ENCODE measurements at places on chromosomes 12 and 14.

- DNase-seq: no peak
Observed at GRCh38 chr14:81440041-81440440, 39.9 kb upstream of the STON2 start.

DNA sequence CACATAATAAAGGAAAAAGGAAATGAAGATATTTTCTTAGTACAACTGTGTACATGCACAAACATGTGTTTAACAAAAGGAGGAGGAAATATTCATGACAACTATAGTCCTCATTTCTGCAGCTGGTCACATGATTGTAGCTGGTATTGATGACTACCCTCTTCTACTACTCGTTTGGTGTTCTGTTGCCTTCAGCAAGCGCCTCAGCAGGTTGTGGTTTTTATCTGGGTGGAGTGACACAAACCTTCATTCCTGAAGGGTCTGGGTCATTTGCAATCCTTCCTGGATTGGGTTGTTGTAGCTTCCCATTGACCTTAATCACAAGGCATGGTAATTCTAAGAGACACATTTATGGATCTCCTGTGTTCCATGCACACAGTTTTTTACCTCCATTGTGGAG is 1009.9 kb upstream of the USP15 start:
- no peak for DNase-seq

DNA sequence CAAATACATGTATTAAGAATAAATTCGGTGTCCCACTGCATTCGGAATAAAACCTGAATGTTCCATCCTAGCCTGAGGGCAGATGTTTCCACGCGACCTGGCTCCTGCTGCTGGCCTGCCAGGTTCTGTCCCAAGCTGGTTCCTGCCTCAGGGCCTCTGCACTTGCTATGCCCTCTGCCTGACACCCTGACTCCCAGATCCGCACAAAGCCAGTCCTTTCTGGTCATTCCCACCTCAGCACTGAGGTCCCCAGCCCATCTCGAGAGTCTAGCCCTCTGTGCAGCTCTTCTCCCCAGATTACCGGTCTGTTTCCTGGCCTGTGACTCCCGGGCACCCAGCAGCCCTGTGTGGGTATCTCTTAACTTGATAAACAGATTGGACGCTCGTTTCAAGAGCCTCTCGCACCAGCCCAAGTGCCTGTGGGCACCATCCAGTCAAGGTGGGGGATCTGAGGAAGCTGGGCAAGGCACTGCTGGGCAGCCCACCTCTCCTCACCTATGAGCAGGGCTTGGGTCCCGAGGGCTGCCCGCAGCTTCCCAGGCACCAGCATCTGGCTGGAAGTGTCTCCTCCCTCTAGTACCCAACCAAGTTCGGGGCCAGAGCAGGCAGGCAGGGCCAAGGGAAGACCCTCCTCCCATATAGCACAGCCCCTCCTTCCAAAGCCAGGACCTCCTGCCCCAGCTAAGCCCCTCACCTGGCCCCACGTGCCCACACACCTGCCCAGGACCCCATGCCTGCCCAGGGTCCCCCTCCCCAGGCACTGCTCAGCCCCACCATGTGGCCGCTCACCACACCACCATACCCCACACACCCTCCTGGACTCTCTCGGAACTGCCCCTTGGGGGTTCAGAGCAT is 132.2 kb downstream of the NCOR2 start:
- no peak for DNase-seq

DNA sequence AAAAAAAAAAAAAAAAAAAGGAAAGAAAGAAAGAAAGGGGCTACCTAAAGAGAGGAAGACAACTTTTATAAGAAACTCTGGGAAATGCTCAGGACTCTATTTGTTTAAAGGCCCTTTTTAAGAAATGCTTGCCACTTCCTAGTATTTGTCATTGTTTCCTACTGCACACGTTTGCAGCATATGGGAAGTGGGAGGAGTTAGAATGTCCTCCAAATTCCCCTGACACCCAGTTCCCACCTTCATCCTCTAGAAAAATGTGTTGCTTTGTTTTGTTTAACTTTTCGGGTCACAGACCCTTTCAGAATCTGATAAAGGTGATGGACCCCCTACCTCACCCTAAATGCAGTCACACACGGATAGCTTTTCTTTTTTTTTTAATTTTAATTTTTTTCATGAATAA is 40.8 kb downstream of the NINJ2 start:
- no peak for DNase-seq

DNA sequence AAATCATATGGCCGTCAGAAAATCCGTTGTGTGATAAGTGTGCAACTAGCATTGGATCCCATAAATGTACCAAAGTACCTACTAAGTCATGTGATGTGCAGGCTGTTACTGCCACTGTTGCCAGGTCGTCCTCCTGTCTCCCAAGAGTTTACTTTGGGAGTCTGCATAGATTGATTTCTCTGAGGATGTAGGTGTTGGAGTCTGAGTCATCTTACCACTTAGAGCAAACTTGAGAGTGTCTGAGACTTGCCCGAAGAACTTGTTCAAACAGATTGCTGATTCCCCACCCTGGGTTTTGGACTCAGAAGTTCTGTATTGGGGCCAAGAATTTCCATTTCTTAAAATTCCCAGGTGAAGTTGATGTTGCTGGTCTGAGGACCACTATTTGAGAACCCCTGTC is 11.4 kb downstream of the TMX1 start:
- no peak for DNase-seq

DNA sequence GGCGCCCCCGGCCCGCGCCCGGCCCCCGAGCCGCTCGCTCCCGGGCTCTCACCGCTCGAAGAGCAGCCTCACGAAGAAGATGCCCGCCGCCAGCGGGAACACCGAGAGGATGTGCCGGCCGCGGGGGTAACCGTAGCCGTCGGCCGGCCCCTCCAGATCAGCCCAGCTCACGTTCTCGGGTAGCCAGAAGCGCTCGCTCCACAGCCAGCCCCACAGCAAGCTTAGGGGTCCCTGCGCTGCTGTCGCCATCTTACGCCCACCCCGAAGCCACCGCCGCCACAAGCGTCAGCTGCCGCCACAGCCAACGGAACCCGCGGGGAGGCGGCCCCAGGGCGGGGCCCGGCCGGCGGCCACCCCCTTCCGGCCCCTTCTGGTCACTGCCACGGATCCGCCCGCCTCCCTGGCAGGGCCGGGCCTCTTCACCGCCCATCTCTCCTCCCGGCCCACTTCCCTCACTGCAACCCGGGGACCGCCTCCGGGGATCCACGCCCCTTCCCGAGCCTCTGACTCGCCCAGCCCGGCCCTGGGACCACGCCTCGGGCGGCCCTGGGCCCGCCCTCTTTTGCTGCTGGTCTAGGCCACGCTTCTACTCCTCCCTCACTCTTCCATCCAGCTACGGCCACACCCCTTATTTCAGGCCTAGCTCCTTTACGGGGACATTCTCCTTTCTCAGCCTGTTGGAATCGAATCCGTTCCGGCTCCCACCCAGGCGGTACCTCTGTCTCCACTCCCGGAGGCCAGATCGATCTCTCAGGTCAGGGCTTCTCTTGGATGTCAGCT is at the start of gene CERS5:
CERS5 (minus strand) TSS at position 321 of the 780 bp plus-strand sequence; CDS start at position 249, 72 bp downstream.
- peak; percentile 98 for DNase-seq

DNA sequence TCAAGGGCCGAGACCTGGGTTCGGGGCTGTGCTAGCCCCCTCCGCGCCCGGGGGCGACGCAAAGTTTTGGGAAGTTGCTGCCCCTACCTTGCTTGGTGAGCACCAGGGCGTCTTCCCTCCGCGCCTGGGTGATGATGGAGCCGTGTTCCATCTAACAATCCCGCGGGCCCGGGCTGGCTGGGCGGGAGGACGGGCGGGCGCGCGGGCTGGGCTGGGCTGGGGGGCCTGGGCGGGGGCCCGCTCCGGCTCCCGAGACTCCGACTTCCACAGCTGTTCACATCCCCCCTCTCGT is 298 bp downstream of the CTDSP2 start:
- no peak for DNase-seq

DNA sequence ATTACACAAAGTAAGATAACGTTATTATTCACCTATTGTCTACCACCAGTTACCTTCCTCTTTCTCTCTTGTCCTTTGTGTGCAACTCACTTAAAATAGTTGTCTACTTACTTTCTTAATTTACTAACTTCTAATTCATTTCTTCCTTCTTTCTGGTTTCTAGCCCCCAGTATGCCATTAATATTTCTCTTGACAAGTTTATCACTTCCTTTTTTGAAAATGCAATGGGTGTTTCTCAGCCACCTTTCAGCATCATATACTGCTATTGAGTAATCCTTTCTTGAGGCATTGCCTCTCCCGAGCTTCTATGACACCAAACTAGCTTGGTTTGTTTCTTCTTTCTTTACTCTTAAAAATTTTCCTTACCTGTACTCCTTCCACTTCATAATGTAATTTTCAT is 633.6 kb downstream of the TMTC2 start:
- no peak for DNase-seq

- DNase-seq: no peak
Observed at GRCh38 chr14:72638021-72638420, 255.9 kb downstream of the DPF3 start.

DNA sequence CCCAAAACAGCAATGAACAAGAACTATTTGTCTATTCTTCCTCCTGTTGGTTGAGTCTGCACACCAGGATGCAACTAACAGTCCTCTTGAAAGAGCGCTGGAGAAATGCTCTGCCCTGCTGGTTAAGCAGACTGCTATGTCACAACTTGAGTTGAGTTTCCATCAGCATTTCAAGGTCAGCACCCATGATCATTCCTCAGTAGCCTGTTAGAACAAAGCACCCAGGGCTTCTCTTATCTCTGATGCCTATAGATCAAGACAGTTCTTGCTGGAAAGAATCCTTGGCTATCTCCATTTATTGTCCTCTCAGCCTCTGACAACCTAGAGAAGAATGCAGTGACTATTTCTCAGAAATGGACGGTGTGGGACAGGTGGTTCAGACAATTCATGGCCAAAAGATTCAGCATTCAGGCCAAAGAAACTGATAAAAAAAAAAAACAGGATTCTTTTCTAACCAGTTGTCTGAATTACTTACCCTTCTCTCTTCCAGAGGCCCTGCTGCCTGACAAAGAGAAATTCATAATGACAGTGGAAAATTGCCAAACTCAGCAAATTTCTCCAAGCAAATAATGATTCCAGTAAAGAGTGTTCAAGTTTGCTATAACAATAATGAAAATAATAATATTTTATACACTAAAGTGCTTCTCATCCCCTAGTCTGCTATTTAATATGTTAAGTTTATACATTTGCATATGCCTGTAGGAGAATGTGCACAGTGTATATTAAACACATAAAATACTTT is 306.7 kb downstream of the EMP1 start:
- DNase-seq: no peak

DNA sequence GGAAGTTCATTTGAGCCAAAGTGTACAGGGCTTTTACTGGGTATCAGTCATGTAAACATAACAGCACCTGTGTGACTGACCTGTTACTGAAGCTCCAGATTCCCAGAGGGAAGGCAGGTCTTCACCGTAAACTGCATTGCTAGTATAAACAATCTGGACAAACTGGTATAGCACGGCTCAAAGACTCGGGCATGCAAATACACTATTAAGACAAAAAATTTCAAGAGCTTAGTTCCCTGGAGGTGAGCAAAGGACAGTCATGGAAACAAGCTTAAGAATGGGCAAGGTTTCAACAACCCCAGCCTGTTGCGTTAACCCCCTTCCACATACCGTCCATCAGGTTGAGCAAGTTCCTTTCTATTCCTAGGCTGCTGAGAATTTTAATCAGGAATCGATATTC is 9.4 kb downstream of the PARP11 start:
- DNase-seq: no peak

DNA sequence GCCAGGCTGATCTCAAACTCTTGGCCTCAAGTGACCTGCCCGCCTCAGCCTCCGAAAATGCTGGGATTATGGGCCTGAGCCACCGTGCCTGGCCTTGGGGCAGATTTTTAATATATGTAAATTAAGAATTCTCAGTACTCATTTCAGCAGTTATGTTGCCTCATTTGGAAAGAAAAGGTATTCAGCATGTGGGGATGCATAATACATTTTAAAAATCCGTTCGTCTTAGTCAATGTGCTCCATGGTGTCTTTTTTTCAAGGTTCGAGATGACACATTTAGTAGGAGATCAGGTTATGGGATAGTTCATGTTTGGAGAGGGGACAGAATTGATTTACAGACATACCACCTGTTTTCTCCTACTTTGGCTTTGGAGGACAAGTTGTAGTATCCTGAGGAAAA is 10.2 kb downstream of the SYNE2 start:
- no peak for DNase-seq

DNA sequence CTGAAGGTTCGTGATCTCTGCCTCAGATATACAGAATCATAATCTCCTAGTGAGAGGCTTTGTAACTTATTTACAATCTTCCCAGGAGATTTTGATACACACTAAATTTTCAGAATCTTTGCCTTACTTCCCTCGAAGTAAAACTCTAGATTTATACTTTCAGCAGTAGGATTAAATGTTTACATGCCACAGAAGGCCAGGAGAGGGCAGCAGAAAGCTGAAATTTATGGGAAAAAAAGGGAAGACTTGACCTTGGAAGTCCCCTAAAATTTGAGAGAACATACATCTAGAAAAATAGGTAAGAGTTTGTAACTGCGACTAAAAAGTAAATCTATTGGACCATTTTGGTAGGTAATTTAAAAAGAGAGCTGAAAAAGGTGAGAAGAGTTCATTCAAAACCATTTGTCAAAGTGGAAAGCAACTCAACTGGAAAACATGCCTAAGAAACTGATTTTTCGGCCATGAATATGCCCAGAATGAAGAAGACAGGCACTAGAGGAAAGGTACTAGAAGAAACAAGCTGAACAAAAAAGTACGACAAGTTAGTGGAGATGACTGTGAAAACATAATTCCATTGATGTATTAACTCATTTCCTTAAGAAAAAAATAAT is 242.0 kb upstream of the MDGA2 start:
- DNase-seq: peak; percentile 27

DNA sequence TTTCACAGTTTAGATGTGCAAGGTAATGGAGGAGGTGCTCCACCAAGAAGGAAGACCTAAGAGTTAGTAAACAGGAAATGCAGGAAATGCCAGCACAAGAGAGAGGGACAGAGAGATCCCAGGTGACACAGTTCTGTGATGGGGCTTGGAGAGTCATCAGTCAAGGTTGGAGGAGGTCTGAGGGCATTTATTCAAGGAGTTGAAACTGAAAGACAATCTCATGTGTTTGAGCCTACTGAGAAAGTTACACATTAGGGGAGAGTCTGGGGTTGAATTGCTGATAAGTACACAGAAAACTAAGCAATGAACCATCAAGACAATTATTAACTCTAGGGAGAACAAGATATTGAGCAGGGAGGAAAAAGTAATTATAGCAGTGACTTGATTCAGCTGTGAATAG is 138.5 kb downstream of the ANO6 start:
- DNase-seq: no peak

DNA sequence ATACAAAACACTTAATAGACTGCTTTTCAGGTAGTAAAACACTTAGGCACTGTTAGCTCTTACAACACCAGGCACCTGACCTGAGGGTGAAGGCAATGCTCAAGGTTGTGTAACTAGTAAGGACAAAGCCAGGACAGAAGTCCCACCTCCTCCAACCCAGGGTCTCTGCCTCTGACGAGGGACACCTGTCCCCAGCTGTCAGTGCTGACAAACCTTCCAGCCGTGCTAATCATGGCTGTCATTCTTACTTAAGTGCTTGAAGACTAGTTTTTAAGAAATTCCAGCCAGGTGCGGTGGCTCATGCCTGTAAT is 62.5 kb upstream of the MAX start:
- no peak for DNase-seq

GRCh38 chr12:64821116-64821630 is 3.3 kb upstream of the TBC1D30 start:
- DNase-seq: no peak
